ENCODE measurements at places on chromosomes 12 and 14. TPM values are rescaled to one million over a fixed set of nuclear protein-coding genes. Genes with fewer than 3 reads are reported as not detected.

DNA sequence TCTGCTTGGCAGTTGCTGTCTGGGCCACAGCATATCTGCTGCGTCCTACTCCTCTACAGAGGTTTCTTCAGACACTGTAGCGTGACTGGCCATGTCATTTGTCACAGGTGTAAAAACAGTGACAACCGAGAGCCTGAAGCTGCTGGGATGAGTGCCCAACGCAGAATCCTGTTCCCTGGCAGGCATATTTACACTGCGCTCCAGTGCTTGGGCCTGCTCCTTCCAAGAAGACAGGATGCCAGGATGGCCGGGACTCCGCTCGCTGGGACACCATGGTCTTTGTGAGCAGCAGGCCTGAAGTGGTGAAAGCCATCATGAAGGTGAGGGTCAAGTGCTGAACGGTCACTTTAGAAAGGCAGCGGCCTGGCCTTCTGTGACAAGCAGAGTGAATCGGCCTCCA lies 171.4 kb downstream of the EMP1 start:
- H3K4me3 ChIP-seq, result no peak overlapping the region
- no peaks in the 10 kb centered on the region for H3K27me3 ChIP-seq
- no peaks in the 10 kb centered on the region for H3K4me1 ChIP-seq
- H3K36me3 ChIP-seq, result no peaks in the 10 kb centered on the region
- no peak overlapping the region for H3K27ac ChIP-seq
- DNase-seq, result peak; percentile 32

DNA sequence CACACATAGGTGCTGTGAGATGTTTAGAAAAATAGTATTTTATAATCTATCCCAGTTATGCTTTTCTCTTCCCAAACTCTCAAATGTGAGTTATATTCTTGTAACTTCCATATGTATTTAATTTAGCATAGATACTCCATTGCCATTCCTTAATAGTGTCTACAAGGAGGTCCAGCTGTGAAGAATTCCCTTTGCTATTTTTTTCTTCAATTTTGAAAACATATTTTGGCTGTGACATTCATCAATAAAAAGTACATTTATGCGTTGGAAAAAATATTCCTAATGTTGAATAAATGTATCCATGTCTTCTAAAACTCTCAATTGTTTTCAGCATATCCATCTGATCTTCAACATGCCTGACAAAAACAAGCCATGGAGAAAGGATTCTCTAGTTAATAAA lies 1402.0 kb upstream of the SEL1L start:
- H3K27ac ChIP-seq, result no peak overlapping the region
- H3K36me3 ChIP-seq, result no peaks in the 10 kb centered on the region
- H3K27me3 ChIP-seq, result no peaks in the 10 kb centered on the region
- DNase-seq, result no peak
- no peak overlapping the region for H3K4me3 ChIP-seq
- no peaks in the 10 kb centered on the region for H3K4me1 ChIP-seq

GRCh38 chr12:91361864-91362263 lies 179.2 kb upstream of the DCN start:
- no peak for DNase-seq
- H3K27me3 ChIP-seq, result no peaks in the 10 kb centered on the region
- 0 out of 2 replicates have a peak overlapping the region, but pooled peaks have one; percentile 21 for H3K27ac ChIP-seq
- no peak overlapping the region for H3K4me3 ChIP-seq
- H3K36me3 ChIP-seq, result no peaks in the 10 kb centered on the region

- no peaks in the 10 kb centered on the region for H3K36me3 ChIP-seq
- DNase-seq, result no peak
- H3K4me1 ChIP-seq, result no peaks in the 10 kb centered on the region
- no peaks in the 10 kb centered on the region for H3K27me3 ChIP-seq
- no peak overlapping the region for H3K27ac ChIP-seq
- no peak overlapping the region for H3K4me3 ChIP-seq
Observed at GRCh38 chr14:103052407-103052806, 4.9 kb downstream of the CDC42BPB start.

- H3K4me1 ChIP-seq, result no peaks in the 10 kb centered on the region
- no peaks in the 10 kb centered on the region for H3K36me3 ChIP-seq
- H3K4me3 ChIP-seq, result no peak overlapping the region
- no peaks in the 10 kb centered on the region for H3K27me3 ChIP-seq
- DNase-seq, result no peak
Observed at GRCh38 chr12:130147875-130148596, 14.2 kb upstream of the FZD10 start.

- H3K4me1 ChIP-seq, result peaks cover 13% of the 10 kb centered on the region
- H3K27ac ChIP-seq, result no peak overlapping the region
- no peaks in the 10 kb centered on the region for H3K36me3 ChIP-seq
- no peaks in the 10 kb centered on the region for H3K27me3 ChIP-seq
Observed at GRCh38 chr12:106304797-106305196, 2.3 kb downstream of the TCP11L2 start.

DNA sequence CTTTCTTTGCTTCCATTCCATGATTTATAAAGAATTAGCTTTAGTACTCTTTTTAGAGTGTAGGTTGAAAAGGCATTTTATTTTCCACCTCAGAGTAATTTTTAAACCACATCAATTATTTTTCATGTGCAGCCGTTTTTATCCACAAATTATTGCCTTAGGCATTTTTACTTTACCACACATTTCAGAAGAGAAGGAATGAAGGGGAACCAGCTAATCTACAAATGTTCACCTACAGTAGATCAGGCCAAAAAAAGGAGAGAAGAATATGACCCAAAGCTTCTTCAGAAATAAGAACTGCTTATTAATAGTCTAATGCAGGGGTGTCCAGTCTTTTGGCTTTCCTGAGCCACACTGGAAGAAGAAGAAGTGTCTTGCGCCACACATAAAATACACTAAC lies 19.8 kb upstream of the NTN4 start:
- no peak overlapping the region for H3K4me3 ChIP-seq
- no peaks in the 10 kb centered on the region for H3K36me3 ChIP-seq
- H3K4me1 ChIP-seq, result no peaks in the 10 kb centered on the region
- no peak for DNase-seq
- no peak overlapping the region for H3K27ac ChIP-seq
- H3K27me3 ChIP-seq, result no peaks in the 10 kb centered on the region

DNA sequence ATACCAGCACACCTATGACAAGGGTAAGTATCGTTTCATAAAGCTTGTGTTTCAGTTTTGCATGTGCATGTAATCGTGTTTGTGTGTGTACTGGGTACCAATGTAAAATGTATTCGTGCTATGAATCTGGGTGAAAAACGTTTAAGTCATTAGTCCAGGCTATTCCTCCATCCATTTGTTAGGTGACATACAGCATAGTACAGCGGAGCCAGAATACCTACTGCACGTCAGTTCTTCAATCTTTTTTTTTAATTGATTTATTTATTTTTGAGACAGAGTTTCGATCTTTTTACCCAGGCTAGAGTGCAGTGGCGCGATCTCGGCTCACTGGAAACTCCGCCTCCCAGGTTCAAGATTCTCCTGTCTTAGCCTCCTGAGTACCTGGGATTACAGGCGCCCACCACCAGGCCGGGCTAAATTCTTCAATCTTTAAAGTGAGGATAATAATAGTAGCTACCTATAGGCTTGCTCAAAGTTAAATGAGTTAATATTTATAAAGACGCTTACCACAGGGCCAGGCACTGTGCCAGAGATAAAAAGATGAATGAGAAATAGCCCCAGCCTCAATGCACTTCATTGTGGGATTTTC lies 661 bp upstream of the RPS26 start:
- peaks cover 13% of the 10 kb centered on the region for H3K36me3 ChIP-seq
- no peaks in the 10 kb centered on the region for H3K27me3 ChIP-seq
- no peaks in the 10 kb centered on the region for H3K4me1 ChIP-seq

GRCh38 chr14:81153187-81153586 lies 67.6 kb downstream of the GTF2A1 start:
- H3K4me1 ChIP-seq, result no peaks in the 10 kb centered on the region
- H3K27me3 ChIP-seq, result no peaks in the 10 kb centered on the region
- no peak overlapping the region for H3K4me3 ChIP-seq
- DNase-seq, result no peak
- no peaks in the 10 kb centered on the region for H3K36me3 ChIP-seq

- no peaks in the 10 kb centered on the region for H3K36me3 ChIP-seq
- DNase-seq, result no peak
- no peaks in the 10 kb centered on the region for H3K27me3 ChIP-seq
- peaks cover 33% of the 10 kb centered on the region for H3K4me1 ChIP-seq
- no peak overlapping the region for H3K27ac ChIP-seq
Observed at GRCh38 chr12:10362325-10362724, 27.5 kb downstream of the KLRK1 start.

DNA sequence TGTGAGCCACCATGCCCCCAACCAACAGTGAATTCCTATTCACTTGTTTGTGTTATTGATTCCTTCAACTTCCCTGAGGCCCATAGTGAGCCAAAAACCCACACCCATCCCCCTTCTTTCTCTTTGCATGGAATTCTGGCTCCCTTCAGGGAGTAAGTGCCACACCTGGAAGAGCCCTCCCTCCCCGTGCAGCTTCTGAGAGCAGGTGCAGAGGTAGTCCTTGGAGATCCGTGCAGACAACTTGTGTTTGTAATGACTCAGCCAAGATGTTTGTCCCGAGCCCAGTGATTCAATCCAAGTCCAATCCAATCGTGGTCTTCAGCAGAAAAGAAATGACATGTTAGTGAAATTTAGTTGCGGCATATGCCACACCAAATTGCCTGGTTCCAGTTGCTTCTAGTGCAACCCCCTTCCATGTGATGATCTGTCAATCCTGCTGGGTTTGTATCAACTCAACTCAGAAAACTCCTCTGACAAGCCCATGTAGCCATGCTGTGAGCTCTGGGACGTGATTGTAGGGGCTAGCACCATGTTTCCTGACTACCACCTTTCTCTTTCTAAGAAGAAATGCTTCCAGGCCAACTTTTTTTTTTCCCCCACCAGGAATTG lies 27.5 kb downstream of the GPRC5A start:
- no peak for DNase-seq
- no peaks in the 10 kb centered on the region for H3K27me3 ChIP-seq

GRCh38 chr12:118299791-118300460 lies 72.8 kb downstream of the TAOK3 start:
- H3K27me3 ChIP-seq, result no peaks in the 10 kb centered on the region
- DNase-seq, result no peak
- H3K4me3 ChIP-seq, result no peak overlapping the region
- no peaks in the 10 kb centered on the region for H3K36me3 ChIP-seq
- no peaks in the 10 kb centered on the region for H3K4me1 ChIP-seq
- no peak overlapping the region for H3K27ac ChIP-seq

GRCh38 chr14:71486279-71486678 lies 445.9 kb upstream of the RGS6 start:
- no peaks in the 10 kb centered on the region for H3K36me3 ChIP-seq
- no peak overlapping the region for H3K27ac ChIP-seq
- no peak for DNase-seq
- no peaks in the 10 kb centered on the region for H3K27me3 ChIP-seq

- no peak overlapping the region for H3K27ac ChIP-seq
- no peak overlapping the region for H3K4me3 ChIP-seq
- DNase-seq, result no peak
- peaks cover 2% of the 10 kb centered on the region for H3K4me1 ChIP-seq
- peaks cover 11% of the 10 kb centered on the region for H3K27me3 ChIP-seq
Observed at GRCh38 chr14:23349156-23349845, 3.4 kb downstream of the SLC22A17 start.

DNA sequence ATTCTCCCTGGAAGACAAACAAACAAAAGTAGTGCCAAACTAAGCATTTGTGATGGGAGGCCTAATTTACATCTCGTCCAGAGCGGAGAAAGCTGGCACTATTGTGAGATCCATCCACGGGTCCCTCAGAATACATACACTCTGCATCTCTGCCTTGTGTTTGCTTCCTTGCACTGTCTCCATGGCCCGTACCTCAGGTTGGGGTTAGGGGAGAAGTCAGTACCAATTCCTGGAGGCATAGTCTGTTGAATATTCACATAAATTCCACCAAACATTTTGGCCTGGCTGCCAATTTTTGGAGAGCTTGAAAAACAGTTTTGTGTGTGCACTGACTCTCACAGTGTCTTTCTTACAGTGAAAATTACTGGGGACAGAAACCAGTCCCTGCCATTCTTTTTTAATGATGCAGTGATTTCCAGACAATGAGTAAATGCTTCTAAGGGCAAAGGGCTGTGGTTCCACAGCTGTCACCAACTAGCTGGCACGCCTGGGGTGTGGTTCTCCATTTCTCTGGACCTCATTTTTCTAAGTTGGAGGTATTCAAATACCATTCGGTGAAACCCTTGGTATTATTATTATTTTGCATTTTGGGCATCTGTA lies 119.7 kb upstream of the HIF1A start:
- H3K4me1 ChIP-seq, result no peaks in the 10 kb centered on the region
- no peaks in the 10 kb centered on the region for H3K36me3 ChIP-seq

- no peaks in the 10 kb centered on the region for H3K27me3 ChIP-seq
- no peak overlapping the region for H3K27ac ChIP-seq
- H3K4me1 ChIP-seq, result no peaks in the 10 kb centered on the region
- DNase-seq, result no peak
- H3K36me3 ChIP-seq, result no peaks in the 10 kb centered on the region
Observed at GRCh38 chr14:67717048-67717447, 15.4 kb downstream of the RDH12 start.

GRCh38 chr12:2335513-2335912 lies 282.7 kb downstream of the CACNA1C start:
- H3K27ac ChIP-seq, result no peak overlapping the region
- H3K4me3 ChIP-seq, result no peak overlapping the region
- DNase-seq, result no peak
- no peaks in the 10 kb centered on the region for H3K4me1 ChIP-seq

DNA sequence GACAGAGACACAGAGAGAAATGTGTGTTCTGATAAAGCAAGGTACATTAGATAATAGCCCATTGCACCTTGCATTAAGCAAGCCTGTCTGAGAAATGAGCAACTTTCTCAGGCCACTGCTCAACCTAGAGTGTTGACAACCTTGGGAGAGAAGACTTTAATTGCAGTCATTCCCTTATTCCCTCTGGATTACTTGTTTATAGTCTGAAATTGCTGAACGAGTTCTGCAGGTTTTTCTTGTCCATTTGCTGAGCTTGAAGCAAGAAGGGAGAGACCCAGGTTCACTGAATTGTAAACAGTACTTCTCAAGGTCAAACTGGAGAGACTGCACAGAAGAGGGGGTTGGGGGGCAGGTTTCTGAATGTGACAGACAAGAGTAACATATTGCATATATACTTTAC lies 159.4 kb upstream of the PLEKHG7 start:
- no peaks in the 10 kb centered on the region for H3K36me3 ChIP-seq
- no peak overlapping the region for H3K4me3 ChIP-seq
- DNase-seq, result no peak
- no peaks in the 10 kb centered on the region for H3K27me3 ChIP-seq
- no peak overlapping the region for H3K27ac ChIP-seq

MIP gene
- total RNA-seq, result not detected

TMEM233 gene
- 0.09 TPM for total RNA-seq

MORN3 gene
- 0.93 TPM for total RNA-seq

NR4A1 gene
- 18.7 TPM for total RNA-seq

HOTAIR gene
- not detected for total RNA-seq

RND1 gene
- 16.2 TPM for total RNA-seq

TMPRSS12 gene
- not detected for total RNA-seq

GNG2 gene
- 17.9 TPM for total RNA-seq

NEUROD4 gene
- total RNA-seq, result not detected

FAM222A gene
- 1.1 TPM for total RNA-seq

IL26 gene
- total RNA-seq, result not detected

OTOGL gene
- total RNA-seq, result 0.31 TPM

POU6F1 gene
- total RNA-seq, result 8.7 TPM

NEDD8 gene
- total RNA-seq, result 241 TPM

CEBPE gene
- total RNA-seq, result not detected

PZP gene
- total RNA-seq, result not detected

KRT82 gene
- not detected for total RNA-seq
